ENCODE measurements at places on chromosomes 12 and 14.

DNA sequence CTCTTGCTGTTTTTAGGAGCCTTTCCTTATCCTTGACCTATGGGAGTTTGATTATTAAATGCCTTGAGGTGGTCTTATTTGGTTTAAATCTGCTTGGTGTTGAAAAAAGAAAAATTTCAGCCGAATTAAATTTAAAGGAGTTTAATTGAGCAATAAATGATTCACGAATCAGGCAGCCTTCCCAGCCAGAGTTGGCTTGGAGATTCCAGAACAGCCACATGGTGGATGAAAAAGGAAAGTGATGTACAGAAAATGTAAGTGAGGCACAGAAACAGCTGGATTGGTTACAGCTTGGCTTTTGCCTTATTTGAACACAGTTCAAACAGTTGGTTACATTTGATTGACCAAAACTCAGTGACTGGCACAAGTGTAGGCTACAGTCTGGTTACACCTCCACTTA, 69.7 kb downstream of the WASHC3 start:
- no peak for DNase-seq

DNA sequence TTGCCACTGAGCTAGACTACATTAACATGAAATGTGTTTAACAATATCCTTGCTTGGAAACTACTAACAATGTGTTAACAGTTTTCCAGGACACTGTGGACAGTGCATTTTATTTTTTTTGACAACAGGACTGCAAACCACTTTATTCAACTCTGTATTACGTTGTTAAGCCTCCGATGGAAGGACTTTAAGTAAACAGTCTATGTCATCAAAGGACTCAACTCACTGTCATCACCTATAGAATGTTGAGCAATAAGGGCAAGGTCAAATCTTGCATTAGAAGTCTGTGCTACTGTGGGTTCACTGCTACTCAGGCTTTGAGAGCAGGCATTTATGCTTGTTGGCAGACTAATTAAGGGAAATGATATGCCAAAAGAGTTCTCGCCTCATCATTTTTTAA, 483.7 kb downstream of the FLRT2 start:
- no peak for DNase-seq

DNA sequence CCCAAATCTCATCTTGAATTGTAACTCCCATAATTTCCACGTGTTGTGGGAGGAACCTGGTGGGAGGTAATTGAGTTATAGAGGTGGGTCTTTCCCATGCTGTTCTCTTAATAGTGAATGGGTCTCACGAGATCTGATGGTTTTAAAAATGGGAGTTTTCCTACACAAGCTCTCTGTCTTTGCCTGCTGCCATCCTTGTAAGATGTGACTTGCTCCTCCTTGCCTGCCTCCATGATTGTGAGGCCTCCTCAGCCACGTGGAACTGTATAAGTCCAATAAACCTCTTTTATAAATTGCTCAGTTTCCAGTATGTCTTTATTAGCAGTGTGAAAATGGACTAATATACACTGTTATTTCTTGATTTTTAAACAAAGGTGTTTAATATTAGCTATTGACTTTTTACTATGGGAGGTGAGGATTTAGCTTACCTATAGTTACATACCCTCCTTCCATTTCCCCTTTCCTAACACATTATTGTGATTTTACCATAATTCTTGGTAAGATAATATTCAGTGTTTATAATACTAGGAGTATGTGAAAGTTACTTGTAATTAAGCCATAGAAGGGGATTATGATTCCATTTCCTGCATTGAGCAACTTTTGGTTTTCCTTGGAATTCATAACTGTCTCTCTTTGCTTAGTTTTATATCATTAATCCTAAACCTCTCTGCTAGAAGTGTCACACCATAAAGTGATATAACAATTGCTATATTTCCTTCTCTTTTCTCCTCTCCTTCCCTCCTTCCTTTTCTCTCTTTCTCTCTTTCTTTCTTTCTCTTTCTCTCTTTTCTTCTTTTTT, 151.0 kb upstream of the KRAS start:
- no peak for DNase-seq

- DNase-seq: no peak
These were observed 15.9 kb downstream of the PACS2 start for GRCh38 chr14:105330491-105330895.

- no peak for DNase-seq
These were observed 62.9 kb downstream of the GLRX5 start for GRCh38 chr14:95597784-95598211.

GRCh38 chr14:100438678-100439592, 115.8 kb downstream of the SLC25A47 start:
- peak; percentile 45 for DNase-seq

DNA sequence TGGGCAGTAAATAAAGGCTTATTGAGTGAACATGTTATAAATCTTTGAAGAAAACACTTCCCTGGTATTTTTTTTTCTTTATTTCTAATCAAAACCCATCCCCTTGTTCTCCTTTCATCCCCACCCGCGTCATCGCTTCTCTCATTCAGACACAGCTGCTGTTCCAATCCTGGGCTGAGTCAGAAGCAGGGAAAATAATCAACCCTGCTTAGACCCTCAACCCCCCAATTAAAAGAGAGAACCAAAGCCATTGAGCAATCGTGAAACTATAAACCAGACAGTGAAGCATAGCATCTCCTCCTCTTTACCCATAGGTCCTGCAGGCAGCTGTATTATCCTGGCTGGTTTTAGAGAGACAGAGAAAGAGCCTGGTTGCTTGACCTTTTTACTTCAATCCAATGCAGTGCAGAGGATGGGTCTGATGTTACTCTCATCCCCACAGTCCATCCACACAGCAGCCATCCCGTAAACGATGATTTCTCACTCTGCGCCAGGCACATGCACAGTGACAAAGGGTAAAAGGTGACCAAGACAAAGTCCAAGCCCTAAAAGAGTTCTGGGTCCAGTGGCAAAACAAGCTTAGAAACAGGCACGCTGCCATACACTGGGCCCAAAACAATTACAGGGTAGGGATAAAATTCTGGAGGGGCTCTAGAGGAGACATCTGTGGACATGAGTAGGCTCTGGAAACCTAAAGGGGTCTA, 238.3 kb downstream of the GALC start:
- no peak for DNase-seq
